ENCODE measurements at places on chromosomes 4 and X.

DNA sequence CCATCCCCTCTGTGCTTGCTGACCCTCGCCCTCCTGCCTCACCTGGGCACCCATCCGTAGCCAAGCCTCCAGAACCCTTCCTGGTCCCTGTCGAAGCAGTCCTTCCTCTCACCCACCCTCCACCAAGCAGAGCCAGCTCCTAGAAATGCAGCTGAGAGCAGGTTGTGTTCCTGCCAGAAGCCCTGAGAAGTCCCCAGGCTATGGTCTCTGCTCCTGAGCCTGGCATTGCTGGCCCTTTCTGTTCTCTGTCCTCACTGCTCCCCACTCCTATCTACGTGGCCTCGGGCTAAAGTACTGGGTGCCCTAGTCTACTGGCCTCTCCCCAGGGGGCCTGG lies 2.1 kb upstream of the CPZ start:
- DNase-seq: no peak

GRCh38 chrX:39073131-39073530 lies 271.9 kb downstream of the MID1IP1 start:
- DNase-seq: no peak

DNA sequence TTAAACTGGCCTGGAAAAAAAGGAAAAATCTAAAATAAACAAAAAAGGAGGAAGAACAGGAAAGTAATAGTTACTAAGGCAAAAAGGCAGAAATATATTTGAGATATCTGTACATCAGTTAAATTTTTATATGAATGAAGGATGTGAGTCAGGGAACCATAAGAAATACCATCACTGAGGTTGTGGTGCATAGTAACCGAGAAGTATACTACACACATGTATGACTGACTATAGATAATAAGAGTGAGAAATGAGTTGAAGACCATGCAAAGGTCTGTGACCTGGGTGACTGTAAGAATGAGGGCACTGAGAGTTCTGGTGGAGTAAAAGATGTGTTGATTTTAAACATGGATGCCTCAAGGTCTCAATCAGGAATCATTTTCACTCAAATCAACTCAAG lies 220.6 kb upstream of the FAM241A start:
- DNase-seq: no peak

DNA sequence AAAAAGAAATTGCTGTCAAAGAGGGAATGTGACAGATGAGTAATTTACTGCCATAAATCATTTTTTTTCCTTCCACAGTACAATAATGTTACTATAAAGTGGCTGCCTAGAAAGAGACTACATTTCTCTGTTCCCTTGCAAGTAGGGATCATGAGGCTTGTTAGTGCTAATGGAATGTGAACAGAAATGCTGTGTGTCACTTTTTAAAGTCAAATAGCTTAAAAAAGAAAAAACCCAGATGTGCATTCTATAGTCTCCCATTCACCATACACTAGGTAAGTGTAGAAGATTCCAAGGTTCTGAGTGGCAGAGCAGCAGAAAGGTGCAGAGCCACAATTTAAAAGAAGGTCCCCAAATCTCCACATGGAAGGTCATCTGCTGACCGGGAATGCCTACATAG lies 328.4 kb downstream of the CAMK2D start:
- DNase-seq: no peak

GRCh38 chrX:67545893-67546495 lies 2.2 kb downstream of the AR start:
- DNase-seq: no peak

GRCh38 chr4:96145601-96146000 lies 305.7 kb downstream of the PDHA2 start:
- no peak for DNase-seq

GRCh38 chrX:63743596-63743995 lies 41.4 kb downstream of the ARHGEF9 start:
- no peak for DNase-seq

GRCh38 chr4:152172146-152172545 lies 363.7 kb downstream of the FBXW7 start:
- DNase-seq: no peak

- DNase-seq: no peak
Measured at GRCh38 chr4:38210396-38211114, 250.4 kb downstream of the PTTG2 start.

DNA sequence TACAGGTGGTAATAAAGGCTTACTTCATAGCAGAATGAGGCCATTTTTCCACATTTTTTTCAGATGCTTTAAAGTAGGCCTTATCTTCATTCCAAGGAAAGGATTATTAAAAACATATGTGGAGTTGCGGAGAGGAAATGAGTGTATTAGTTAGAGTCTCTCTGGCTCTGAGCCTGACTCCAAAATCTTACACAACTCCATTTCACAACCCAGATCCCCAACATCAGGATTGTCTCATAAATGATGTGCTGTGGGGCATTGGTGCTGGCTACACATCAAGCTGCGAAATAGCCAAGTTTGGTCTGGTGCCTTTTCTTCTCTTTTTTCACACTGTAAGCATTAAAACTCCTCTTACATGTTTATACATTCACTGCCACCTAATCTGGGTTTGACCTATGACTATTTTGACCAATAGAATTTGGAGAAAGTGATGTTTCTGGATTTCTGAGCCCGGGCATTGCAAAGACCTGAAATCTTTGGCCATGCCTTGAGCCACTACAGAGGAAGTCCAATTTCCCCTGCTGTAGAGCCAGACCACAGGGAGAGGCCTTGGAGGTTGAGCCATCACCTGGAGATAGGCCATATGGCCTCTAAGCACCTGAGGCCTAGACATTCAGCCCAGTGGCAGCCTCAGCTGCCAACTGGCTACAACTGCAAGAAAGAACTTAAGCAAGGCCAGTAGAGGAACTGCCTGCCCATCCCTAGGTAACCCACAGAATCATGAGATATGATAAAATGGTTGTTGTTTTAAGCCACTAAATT lies 16.7 kb upstream of the SOD3 start:
- no peak for DNase-seq

DNA sequence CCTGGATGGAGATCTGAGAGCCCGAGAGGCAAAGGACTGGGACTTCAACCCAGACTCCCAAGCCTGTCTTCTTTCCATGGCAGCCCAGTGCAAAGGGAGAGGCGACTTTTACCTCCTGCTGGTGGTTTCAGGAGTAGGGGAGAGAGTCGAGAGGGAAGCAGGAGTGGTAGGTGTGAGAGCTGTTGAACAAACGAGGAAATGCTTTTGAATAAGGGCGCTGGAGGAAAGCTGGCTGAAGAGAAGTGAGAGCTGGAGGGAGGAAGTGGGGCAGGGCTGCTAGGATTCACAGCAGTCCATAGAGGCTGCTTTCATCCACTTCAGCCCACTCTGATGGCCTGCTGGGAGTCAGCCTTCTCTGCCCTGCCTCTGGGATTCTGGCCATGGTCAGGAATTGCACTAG lies 81.8 kb upstream of the EFNB1 start:
- no peak for DNase-seq

- DNase-seq: no peak
Measured at GRCh38 chrX:56219700-56220099, 12.5 kb upstream of the KLF8 start.

DNA sequence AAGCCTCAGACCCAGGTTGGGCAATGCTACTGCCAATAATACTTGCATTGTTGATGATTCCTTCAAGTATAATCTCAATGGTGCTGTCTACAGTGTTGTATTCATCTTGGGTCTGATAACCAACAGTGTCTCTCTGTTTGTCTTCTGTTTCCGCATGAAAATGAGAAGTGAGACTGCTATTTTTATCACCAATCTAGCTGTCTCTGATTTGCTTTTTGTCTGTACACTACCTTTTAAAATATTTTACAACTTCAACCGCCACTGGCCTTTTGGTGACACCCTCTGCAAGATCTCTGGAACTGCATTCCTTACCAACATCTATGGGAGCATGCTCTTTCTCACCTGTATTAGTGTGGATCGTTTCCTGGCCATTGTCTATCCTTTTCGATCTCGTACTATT lies 7.4 kb downstream of the LPAR4 start:
- DNase-seq: no peak

- DNase-seq: no peak
Measured at GRCh38 chr4:189355590-189355989, 585.1 kb upstream of the FRG1 start.

GRCh38 chrX:1423215-1423614 lies 29.5 kb downstream of the ASMTL start:
- DNase-seq: no peak

DNA sequence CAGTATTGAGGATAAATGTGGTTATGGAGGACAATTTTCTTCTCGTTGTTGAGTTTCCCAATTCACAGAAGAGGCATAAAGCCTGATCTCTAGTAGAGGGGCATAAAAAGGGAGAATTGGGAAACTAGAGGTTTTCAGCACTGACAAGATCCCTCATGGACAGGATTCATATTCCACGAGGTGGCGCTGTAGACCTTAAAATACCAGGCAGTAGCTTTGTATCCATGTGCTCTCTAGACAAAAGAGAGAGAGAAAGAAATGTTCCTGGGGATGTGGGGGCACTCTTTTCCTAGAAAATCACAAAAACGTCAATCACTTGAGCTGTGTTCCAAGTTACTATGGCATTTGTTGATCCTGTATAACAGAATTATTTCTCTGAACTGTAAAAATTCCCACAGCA lies 128.3 kb downstream of the MAGEE1 start:
- DNase-seq: peak; percentile 59

DNA sequence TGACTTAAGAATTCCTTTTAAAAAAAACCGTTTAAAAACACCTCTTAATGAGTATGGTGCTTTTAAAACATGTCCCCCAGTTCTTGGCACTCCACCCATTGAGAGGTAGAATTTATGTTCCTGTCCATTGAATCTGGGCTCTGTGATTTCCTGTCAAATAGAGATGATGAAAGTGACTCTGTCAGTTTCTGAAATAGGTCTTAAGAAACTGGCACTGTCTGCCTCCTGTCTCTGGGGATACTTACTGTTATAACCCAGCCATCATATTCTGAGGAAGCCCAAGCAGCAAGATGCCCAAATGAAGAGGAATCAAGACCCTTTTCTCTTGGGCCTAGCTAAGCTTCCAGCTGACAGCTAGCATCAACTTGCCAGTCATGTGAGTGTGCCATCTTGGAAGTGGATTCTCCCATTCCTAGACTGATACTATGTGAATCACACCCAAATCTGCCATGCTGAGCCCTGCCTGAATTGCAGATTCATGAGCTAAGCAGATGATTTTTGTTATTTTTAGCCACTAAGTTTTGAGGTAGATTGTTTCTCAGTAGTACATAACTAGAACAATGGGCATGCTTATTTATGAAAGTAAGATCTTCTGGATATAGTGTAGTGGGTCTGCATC lies 22.8 kb downstream of the C4orf54 start:
- no peak for DNase-seq

DNA sequence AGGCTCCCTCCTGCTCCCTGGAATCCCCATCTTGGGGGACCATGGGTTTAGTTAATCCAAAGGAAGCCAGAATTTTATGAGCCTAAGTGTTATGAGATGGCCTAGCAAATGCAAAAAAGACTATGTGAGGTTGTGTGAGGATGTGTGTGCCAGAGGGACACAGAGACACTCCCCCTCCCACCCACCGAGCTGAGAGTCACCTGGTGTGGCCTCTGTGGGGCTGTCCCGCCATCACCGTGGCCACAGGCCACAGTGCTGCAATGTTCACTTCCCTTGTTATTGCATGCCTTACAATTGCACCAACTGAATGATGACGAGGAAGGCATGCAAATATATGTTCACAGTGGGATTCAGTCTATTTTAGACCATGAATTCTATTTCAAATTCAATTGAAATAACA lies 601 bp upstream of the FGFBP2 start:
- no peak for DNase-seq

DNA sequence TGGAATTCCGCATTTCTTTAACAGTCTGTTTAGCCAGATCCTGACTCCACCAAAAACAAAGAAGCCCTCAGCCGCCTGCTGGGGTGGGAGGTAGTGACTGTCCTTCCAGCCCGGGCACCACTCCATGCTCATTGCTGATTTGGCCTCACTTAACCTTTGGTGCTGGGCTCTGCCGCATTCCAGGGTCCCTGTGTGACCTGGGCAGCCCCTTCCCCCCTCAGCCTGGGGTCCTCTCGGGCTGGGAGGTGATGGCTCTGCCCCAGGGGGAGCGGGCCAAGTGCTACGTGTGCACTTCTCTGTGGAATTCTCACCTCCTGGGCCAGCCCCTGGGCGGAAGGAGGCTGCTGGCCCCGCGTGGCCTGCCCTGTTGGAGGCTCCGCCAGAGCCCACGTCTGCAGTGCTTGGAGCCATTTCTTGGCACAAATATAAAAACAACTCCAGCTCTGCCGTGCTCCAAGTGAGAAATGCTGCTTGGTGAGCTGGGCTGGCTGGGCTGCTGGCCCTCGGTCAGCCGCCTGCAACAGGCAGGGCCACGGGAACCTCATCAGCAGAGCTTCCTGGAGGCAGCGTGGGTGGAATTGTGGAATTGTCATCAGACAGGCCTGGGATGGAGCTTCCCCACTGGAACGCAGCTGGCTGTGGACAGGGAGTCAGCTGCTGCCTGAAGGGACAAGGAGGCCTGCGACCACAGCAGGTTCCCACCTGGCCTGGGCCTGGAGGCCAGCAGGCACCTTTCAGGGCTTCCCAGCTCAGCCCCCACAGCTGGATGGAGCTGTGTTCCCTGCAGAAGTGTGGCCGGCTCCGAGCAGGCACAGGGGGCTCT lies 66.0 kb downstream of the TRMT44 start:
- no peak for DNase-seq

GRCh38 chr4:37780444-37781130 lies 45.9 kb upstream of the PGM2 start:
- DNase-seq: no peak

DNA sequence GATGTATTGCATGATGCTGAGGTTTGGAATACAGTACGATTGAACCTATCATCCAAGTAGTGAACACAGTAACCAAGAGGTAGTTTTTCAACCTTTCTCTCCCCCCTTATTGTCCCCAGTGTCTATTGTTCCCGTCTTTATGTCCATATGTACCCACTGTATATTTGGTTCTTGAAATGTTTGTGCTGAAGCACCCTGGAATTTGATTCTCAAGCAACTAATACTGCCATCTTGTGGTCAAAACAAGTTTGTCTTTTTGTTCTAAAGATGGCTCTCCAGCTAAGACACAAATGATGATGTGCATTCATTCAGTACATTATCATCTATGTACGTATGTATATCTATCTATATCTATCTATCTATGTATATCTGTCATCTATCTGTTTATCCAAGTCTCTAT lies 33.5 kb upstream of the DCX start:
- DNase-seq: no peak

GRCh38 chr4:185309770-185310169 lies 86.0 kb downstream of the LRP2BP start:
- no peak for DNase-seq

GRCh38 chr4:121138039-121138825 lies 25.9 kb downstream of the TNIP3 start:
- no peak for DNase-seq

DNA sequence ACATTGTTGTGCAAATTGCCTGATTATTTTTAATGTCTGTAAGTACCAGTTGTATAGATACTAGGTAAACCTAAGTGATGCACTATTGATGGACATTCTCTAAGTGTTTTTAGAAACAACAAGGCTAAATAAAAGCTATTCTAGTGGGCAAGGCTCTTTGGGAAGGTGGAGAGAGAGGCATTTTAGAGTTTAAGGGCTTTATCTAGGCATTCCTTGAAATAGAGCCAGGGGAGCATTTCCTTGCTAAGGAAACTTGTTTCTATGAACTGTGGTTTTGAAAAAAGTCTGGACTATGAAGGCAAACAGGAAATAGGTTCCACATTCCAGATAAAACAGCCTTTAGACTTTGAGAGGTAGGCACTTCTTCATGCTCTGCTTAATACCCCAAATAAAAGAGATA lies 23.8 kb downstream of the BMX start:
- no peak for DNase-seq

Data from SHP77 (cell line).